ENCODE measurements at places on chromosomes 3 and 15.

GRCh38 chr3:136802481-136802996 is 16.4 kb upstream of the SLC35G2 start:
- no peak for DNase-seq

GRCh38 chr3:14837186-14837877 is 18.6 kb downstream of the FGD5 start:
- DNase-seq: no peak

GRCh38 chr15:67018441-67018840 is 47.0 kb upstream of the SMAD3 start:
- DNase-seq: no peak

- DNase-seq: no peak
Measured at GRCh38 chr3:24566927-24567326, 72.3 kb upstream of the THRB start.

GRCh38 chr15:71802770-71803169 is 7.6 kb upstream of the NR2E3 start:
- DNase-seq: no peak

DNA sequence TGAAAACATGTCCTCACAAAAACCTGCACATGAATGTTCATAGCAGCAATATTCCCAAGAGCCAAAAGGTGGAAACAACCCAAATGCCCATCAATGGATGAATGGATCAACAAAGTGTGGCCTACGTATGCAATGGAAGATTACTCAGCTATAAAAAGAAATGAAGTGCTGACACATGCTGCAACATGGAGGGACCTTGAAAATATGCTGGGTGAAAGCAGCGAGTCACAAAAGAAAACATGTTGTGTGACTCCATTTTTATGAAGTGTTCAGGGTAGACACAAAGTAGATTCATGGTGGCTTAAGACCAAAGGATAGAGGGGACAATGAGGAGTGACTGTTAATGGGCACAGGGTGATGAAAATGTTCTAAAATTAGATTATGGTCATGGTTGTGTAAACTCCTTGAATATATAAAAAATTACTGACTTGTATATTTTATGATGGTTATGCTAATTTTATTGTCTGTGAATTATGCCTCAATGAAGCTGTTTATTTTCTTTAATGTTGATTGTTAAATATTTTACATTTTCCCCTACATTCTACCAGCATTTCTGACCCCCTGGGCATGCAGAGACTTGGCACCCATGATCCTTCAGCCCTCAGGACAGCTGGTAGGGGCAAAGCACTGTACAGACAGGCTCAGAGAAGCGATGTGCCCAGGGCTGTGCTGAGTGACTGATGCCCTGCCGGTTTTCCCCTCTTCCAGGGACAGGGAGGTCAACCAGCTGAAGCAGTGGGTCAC is 37.8 kb downstream of the CFAP100 start:
- no peak for DNase-seq

- DNase-seq: no peak
Measured at GRCh38 chr3:7562892-7563291, 702.0 kb downstream of the GRM7 start.

DNA sequence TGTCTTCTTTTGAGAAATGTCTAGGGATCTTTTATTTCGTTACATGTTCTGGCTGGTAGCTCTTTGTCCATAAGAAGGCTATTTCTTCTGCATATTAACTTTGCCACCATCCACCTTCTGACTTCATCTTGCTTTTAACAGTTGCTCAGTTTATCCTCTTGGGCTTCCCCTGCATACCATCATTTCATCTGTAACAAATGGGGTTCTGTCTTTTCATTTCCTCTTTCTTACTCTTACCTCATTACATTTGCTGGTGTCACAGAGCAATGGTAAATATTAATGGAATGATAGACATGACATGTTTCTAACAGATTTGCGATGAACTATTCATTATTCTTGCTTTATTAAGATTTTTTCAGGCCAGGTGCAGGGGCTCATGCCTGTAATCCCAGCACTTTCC is 62.4 kb downstream of the GASK1A start:
- DNase-seq: no peak

GRCh38 chr3:127639173-127640041 is 10.4 kb downstream of the PODXL2 start:
- DNase-seq: no peak

DNA sequence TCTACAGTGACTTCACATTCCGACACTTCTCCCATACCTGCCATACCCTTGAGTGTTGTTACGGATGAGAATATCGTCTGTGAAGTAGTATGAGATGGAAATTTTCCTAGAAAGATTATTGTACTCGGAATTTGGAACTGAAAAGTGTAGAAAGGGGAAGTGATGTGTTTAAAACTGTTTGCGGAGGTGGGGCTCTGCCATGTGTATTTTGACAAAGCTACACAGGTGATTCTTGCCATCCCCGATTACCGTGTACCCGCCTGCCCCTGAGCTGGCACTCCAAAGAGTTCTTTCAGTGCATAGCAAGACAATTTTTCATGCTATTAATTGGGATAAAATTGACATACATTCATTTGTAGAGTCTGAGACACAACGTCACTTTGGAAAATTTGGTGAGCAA is 81.7 kb downstream of the OPA1 start:
- DNase-seq: no peak

DNA sequence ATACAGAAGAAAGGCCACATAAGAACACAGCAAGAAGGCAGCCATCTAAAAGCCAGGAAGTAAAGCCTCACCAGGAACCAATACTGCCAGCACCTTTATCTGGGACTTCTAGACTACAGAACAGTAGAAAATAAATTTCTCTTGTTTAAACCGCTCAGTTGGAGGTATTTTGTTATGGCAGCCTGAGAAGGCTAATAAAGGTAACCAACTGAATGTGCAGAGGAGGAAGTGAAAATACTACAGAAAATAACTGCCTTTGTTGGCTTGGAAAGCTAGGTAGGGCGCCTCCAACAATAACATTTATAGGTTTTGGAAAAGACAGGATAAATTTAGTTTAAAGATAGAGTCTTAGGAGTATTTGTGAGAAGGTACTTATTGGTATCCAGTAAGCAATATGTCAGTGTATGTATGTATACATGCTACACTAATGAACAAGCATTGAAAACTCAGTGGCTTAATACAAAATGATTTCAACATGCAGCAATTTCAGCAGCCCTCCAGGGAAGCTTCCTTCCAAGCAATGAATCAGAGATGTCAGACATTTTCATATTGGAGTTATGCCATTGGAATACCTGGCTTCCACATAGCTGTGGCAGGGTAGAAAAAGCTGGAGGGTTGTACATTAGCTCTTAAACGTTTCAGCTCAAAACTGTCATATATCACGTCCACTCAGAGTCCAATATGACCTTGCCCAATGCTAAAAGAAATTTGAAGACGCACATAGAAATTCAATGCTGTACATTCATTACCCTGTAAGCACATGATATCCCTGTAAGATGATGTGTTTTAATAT is 48.9 kb downstream of the ZBBX start:
- DNase-seq: no peak

- DNase-seq: no peak
Measured at GRCh38 chr15:62026487-62027262, 33.6 kb downstream of the VPS13C start.

- no peak for DNase-seq
Measured at GRCh38 chr3:155208183-155208800, 85.2 kb downstream of the STRIT1 start.

- no peak for DNase-seq
Measured at GRCh38 chr15:56367156-56367555, 1.9 kb downstream of the TEX9 start.

GRCh38 chr3:43346978-43347749 is 60.8 kb downstream of the SNRK start:
- no peak for DNase-seq

GRCh38 chr3:170712798-170713197 is 126.9 kb upstream of the SLC7A14 start:
- DNase-seq: no peak

DNA sequence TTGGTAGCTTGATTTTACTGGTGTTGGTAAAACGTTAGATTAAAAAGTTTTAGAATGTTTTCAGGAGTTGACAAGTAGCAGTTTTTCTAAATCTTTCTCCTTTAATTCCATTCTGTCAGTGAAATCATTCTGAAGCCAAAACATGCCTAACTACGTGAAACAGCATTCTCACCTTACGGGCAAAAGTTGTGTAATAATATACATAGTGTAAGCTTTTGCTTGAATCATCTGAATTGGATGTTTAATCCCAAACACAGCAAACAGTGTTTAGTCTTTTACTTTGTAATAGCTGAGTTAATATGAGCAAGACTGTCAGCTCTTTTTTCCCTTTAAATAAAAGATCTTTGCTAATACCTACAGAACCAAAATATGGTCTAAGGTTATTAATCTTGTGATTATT is 100.6 kb downstream of the CYP19A1 start:
- no peak for DNase-seq

DNA sequence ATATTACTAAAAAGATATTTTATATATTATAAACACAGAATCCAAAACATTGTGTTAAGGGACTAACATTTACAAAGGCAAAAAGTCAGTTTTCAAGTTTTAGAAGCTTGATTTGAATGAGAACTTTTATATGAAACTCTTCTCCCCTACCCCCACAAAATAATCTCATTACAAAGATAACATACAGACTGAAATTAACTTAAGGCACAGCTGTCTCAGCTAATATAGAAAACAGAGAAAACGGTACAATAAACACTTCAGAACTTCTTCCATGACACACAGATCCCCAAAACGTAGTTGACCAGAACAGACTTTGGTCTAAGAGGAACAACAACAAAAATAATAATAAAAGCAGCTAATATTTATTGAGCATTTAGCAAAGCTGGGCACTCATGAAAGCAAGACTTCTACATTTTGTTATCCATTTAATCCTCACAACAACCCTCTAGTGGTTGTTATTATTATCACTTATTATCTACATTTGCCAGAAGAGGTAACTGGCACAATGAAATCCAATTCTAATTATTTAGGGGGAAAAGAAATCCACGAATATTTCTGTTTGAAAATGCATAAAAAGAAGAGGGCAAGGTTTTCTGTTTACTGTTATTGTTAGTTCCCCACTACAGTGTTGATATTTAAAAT is 68.1 kb downstream of the PFN2 start:
- DNase-seq: no peak

DNA sequence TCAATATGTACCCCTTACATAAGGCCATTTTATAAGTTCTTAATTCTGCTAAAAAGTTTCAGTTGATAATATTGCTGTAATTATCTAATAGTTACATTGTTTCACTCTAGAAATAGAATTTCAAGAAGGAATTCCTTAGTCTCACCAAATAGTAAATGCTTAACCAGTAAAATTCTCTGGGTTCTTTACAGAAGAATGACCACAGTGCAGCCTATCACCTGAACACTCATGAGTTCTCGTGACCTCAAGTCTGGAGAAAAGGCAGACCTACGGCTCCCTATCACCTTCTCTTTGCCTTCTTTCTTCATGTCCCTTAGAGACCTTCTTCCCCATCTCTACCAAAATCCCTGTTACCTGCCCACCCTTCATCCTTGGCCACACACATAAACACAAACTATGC is 30.9 kb downstream of the CCDC191 start:
- no peak for DNase-seq

GRCh38 chr3:14304101-14305045 is 98.0 kb upstream of the SLC6A6 start:
- no peak for DNase-seq

DNA sequence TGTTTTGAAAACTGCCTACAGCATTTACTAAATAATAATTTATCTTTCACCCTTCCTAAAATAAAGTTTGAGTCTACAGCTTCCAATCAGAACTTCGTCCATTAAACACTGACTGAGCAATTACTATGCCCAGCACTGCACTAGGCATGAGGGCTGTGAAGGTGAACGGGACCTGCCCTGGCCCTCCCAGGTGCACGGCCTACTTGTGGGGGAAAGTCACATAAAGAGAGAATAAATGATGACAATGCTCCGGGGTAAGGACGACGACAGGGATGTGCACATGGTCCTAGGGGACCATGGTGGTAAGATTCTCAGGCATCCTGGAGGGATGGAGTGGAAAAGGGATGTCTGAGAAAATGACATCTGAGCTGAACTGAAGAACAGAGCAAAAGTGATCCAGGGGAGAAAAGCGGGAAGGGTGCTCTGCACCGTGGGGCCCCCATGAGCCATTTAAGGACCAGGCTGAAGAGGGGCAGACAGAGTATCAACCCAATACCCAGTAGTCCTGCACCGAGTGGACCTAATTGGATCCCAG is 11.5 kb downstream of the PLA2G4F start:
- no peak for DNase-seq

DNA sequence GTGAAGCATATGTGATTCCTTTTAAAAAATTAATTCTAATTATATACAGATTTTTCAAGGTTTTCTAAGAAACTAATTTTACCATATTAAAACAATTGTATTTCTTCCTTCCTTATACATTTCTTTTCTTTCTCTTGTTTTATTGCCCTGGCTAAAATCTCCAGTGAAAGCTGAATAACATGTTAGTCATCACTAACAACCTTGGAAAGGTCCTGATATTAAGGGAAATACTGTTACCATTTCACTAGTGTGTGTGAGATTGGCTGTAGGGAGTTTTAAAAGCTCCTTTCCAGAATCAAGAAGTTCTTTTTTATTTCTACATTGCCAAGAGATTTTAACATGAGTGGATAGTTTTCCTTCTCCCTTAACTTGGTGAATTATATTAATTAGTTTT is 229.7 kb upstream of the EIF1B start:
- DNase-seq: no peak

GRCh38 chr3:138877226-138877625 is 42.5 kb upstream of the PIK3CB start:
- no peak for DNase-seq

DNA sequence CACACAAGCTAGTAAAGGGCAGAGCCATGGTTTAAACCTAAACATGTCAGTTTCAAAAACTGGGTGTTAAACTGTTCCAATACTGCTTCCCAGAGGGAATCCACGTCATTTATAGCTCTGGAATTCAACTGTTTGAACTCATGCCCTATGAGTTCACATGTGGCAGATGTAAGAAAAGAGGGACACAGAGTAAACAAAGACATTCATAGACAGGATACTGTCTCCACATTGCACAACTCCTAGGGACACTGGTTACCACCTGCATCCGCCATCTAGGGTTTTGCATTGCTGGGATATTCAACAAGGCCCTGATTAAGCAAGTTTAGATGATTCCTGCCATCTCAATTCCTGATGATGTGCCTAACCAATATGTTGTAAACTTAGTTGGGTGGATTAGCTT is 134.1 kb upstream of the COL8A1 start:
- no peak for DNase-seq

Measured in activated CD4-positive, alpha-beta T cell treated with anti-CD3 and anti-CD28 coated beads, Interleukin-2, amount 50 U/mL, for 4 hours (primary cell).